MV-4-11 (cell line): ENCODE measurements at places on chromosomes 12 and 14.

DNA sequence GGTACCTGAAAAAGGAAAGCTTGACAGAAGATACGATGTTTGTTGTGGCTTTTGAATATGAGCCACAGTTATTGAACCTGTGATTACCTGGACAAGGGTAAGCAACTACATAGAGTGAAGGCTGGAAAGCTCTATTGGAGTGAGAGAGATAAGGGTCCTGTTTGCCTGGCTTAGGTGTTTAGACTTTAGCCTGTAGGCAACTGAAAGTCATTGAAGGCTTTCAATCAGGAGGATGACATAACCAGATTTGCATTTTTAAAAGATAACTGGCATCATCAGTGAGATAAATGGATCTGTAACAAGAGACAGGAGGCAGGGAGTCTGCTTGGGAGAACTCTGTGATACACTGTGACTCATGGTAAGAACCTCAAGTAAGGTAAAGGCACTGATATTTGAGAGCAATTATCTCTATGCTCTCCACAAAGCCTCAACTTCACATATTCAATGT, 128.9 kb upstream of the SOX5 start:
- no peak for DNase-seq

DNA sequence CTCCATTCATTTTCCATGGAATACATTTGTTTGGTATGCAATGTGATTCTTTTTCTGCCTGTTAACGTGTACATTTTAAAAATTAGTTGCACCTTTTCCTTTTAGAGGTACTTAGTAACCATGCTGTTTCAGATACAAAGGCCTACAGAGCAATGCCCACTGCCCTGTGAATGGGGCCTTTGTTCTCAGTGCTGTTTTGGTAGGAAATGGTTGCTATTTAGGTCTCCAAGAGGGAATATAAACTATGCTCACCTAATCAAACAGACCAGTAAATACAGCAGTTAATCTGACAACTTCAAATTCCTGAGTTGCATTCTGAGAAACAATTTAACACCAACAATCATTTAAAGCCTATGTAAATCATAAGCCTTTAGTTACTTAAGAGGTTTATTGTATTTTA, 188.7 kb downstream of the BCAT1 start:
- DNase-seq: no peak

DNA sequence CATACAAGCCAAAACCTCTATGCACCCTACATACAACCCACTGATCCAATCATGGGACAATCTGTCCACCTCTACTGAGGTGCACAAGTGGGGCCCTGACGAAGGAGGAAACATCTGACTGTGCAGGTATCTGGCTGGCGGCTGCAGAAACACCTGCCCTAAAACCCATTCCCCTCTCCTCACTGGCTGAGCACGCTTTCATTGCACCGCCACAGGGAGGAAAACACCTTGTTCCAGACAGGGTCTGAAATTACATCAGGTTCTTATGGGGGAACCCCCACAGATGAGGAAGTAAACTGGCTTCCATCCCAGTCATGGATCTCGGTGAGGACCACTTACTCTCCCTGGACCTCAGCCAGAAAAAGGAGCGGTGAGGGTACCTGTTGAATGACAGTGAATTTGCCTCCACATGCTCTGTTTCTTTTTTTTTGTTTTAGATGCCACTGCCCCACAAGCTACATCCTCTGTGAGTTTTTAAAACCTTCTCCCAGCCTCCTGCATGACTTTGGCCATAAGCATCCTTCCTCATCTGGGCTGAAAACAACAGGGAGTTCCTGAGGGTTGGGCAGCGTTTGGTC, 23.8 kb upstream of the DGLUCY start:
- no peak for DNase-seq

GRCh38 chr12:8916154-8916553, 1.8 kb downstream of the PHC1 start:
- no peak for DNase-seq

DNA sequence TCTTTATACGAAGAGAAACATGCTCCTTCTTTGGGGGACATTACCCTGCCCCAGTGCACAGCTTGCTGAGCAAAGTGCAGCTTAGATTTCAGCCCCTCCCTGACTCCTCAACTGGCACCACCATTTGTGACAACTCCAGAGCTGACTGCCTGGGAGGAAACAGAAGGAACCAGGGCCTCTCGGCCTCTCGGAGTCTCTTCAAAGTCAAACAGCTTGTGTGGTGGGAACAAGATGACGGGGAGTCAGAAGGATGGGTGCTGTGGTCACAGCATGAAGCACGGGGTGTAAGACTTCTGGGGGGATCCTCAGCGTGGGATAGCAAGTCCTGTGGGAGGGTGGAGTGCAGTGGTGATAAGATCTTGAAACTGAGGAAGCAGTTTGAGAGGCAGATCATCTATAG, 123.5 kb upstream of the BCL2L14 start:
- DNase-seq: no peak

DNA sequence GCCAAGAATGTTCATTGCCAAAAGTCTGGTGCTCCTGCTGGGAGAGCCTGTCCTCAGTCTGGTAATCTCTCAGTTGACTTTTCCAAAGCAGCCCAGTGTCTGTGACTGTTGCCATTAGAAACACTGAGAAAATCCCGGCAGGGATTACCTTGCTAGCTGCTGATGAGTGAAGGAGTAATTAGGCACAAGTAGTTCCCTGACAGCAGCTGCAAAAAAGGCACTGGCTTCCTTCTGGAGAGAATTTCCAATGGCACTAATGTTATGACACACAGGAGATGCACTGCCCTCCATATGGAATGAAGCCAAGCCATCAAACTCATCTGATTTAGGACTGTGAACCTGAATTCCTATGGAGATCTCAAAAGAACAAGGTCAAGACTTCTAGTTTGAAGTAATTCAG, 1321.2 kb upstream of the SEL1L start:
- DNase-seq: no peak

GRCh38 chr12:23528316-23528715, 421.2 kb downstream of the SOX5 start:
- no peak for DNase-seq
